ENCODE measurements at places on chromosomes 16 and 17.

DNA sequence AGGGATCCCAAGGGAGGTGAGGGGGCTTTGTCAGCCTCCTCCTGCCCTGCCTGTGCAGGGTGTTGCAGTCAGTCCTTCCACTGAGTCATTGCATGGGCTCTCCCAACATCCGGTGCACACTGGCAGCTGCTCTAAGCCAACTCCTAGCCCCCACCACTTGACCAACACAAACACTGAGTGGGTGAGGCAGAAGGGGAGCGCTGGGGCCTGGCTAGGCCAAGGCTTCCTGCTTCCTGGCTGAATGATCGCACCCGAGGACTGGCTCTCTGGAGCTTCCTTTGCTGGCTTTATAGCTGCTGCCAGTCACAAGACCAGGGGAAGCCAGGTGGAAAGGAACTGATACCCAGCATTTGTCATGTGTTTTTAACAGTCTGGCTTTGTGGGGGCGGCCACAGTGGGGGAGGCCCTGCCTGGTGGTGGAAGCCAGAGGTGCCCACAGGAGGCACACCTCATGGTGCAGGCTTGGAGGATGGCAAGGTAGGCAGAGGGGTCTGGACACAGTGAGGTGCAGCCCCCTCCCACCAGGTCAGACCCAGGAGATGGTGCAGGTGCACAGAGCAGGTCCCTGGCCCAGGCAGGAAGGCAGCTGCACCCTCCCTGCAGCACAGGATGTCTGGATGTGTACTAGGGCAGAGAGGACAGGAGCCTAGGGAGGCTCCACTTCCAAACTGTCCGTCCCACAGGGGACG is 6.8 kb downstream of the MPG start:
- DNase-seq, result peak; percentile 24

DNA sequence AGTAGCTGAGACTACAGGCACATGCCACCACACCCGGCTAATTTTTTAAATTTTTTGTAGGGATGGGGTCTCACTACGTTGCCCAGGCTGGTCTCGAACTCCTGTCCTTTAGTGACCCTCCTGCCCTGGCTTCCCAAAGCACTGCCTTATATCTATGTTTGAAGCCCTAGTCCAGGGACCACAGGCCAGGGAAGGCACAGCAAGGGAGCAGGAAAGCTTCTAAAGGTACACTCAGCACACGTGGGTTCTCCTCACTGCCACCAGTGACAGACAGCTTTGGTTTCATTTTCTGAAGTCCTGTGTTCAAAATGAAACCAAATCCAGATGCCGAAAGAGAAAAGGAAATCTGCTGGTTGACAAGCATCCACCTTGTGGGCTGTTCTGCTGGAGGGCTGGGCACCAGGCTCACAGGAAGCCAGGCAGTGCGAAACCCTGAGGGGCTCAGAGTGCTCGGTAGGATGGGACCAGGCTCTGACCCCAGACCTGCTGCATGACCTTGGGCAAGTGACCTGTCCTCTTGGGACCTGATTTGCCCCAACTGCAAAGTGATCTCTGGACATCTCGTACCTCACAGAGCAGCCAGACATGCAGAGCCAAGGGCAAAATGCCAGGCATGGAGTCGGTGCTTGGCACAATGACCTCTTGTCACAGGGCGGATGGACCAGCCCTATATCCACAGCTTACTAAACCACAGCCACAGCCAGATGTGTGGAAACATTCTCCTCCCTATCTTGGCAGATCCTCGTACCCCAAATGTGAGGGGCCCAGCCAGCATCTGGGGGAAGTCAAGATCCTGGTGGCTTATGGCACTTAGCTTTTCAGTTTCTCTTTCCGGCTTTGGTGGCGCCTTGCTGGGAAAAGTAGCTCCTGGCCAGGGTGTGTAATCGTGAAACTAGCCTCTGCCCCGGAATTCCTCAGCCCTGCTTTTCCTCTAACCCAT is 2.8 kb upstream of the SOCS1 start:
- peak; percentile 65 for DNase-seq

DNA sequence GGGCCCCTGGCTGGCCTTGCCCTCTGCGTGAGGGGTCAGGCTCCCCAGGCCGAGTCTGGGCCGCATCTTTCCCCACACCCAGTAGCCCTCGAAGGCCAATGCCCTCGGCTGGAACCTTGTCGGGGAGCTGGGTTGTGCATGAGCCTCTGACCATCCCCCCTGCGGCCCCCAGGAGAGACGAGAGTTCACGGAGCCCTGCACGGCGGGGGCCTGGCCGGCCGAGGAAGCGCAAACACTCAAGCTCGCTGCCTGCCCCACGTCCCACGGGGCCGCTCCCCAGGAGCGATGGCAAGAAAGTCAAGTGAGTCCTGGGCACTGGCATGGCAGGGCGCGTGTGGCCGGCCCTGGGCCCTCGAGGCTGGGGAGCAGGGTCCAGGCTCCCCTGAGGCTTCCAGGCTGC is 57.3 kb downstream of the BAHCC1 start:
- no peak for DNase-seq

GRCh38 chr17:66373944-66374817 is 71.8 kb downstream of the PRKCA start:
- DNase-seq, result peak; percentile 34

DNA sequence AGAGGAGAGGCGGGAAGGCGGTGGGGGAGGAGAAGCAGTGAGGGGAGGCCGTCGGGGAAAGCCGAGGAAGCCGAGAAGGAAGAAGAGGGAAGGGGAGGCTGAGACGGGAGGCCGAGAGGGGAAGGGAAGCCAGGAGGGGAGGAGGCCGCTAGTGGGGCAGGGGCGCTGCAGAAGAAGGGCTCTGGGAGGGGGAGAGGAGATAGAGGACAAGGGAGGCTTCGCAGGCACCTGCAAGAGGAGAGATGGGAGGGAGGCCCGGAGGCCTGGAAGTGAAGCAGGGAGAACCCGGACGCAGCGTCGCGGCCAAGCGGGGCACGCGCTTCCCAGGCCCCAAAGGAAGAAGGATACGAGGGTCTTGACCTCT is 2.3 kb downstream of the C17orf58 start:
- DNase-seq, result no peak

DNA sequence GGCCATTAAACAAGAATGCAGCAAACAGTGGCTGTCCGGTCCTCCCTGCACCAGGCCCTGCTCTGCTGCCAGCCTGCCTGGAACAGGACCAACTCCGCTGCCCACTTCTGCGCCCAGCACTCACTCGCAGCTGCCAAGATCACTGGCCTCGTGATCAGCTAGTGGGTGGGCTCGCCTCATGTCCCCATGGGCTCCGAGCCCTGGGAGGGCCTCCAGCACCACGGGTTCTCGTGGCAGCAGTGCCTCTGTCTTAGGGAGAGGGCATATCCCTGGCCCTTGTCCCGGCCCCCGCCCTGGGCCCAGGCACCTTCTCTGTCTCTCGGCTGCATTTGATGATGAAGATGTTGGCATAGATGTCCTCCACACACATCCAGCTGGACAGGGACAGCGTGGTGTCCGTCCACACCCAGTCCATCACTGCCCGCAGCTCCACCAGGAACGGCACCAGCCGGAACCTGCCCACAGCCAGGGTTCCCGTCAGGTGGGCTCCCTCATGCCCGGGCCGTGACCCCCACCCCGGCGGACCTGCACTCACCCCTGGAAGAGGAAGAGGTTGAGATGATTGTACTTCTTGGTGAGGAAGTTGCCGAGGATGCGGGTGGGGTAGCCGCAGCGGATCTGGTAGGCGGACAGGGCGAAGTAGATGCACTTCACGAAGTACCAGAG is 13.1 kb downstream of the CTU2 start:
- no peak for DNase-seq

DNA sequence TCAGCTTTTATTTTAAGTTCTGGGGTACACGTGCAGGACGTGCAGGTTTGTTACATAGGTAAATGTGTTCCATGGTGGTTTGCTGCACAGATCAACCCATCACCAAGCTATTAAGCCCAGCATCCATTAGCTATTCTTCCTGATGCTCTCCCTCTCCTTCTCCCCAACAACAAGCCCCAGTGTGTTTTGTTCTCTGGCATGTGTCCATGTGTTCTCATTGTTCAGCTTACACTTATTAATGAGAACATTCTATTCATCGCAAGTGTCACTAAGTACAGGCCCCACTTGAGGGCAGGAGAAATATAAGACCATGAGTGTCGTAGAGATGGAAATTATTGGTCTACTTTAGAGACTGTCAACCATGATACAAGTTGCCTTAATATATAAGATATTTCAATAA is 615.1 kb downstream of the CDH8 start:
- DNase-seq, result no peak

DNA sequence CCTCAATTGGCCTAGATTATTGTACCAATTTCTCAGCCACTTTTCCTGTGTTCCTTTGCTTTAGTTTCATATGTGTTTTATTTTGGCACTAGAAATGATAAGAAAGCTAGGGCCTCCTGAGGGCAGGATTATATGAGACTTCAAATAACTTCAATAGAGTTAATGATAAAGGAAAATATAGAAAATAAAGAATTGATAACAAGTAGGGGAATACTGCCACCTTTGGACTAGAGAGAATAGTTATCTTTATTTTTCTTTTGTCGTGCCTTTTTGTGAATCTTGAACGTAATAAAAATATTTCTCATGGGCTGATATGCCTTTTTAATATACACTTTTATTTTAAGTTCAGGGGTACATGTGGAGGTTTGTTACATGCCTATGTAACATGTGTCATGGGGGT is 29.3 kb upstream of the RBL2 start:
- DNase-seq, result no peak

Data from CD4-positive, alpha-beta T cell treated with Interleukin-4 for 4 hours (primary cell).